ENCODE measurements at places on chromosomes 12 and 14. TPM values are rescaled to one million over a fixed set of nuclear protein-coding genes. Genes with fewer than 3 reads are reported as not detected.

Gene TMPO
- total RNA-seq = 195 TPM

Gene KLRB1
- total RNA-seq = not detected

GRCh38 chr12:116299064-116299463 is 21.6 kb upstream of the MED13L start:
- DNase-seq = no peak

Gene PPM1H
- 36.1 TPM for total RNA-seq

GRCh38 chr14:72499746-72500145 is 394.2 kb downstream of the DPF3 start:
- no peak for DNase-seq
